Hepatocyte (in vitro differentiated cells): ENCODE measurements at places on chromosomes 3 and 15. TPM values are rescaled to one million over a fixed set of nuclear protein-coding genes. Genes with fewer than 3 reads are reported as not detected.
A peak's percentile ranks its signal among the peaks of the same experiment; 100 is the strongest.

DNA sequence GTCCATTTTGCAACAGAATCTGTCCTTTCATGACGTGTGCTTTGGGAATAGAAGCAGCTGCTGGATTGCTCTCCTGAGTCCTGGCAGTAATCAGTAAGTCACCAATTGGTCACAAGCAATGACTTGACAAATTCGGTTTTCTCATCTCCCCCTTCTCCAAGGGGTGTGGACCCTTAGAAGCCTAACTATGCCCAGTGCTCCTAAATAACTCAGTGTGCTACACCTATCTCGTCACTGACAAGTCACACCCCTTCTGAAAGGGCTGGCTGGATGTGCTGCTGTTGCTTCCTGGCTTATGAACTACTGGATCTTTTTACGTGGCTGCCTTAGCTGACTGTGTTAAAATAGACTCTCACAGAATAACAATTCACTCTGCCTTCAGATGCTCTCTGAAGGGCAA is 1351.5 kb downstream of the ZPLD1 start:
- DNase-seq = no peak
- H3K4me3 ChIP-seq = no peak overlapping the region
- no peaks in the 10 kb centered on the region for H3K4me1 ChIP-seq
- H3K36me3 ChIP-seq = no peaks in the 10 kb centered on the region
- H3K27me3 ChIP-seq = no peaks in the 10 kb centered on the region

The NLGN1 gene
- polyA plus RNA-seq = 2.0 and 5.1 TPM in 2 replicates

DNA sequence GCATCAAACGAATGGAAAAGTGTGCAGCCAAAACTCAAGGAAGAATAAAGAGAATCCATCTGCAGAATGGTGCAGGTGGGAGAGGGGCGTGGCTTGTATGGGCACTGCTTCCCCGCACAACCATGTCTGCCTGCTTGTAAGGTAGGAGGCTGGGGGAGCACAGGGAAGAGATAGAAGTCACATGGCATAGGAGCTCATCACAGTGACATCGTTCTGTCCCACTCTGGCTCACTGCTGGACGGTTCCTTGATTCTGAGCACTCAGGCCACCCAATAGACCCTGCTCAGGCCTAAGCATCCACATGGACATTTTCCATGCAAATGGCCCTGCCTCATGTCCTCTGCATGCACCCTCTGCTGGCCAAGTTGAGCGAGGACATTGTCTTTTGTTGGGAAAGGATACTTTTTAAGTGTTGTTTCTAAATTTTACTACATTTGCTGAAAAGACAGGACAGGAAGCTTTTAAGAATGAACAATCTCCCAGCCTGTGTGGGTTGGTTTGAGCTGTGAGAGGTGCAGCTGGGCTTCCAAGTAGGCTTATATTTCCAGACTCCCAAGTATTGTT is 3.1 kb downstream of the MYLK start:
- peak; percentile 28 for DNase-seq
- H3K36me3 ChIP-seq = no peaks in the 10 kb centered on the region
- H3K4me3 ChIP-seq = no peak overlapping the region
- peaks cover 25% of the 10 kb centered on the region for H3K27me3 ChIP-seq
- H3K27ac ChIP-seq = no peak overlapping the region

The CFAP100 gene
- not detected in 2 replicates for polyA plus RNA-seq

- no peak overlapping the region for H3K4me3 ChIP-seq
- no peaks in the 10 kb centered on the region for H3K27me3 ChIP-seq
- DNase-seq = no peak
- H3K36me3 ChIP-seq = no peaks in the 10 kb centered on the region
Observed at GRCh38 chr3:62592408-62592807, 219.1 kb upstream of the FEZF2 start.

GRCh38 chr3:150699068-150699639 is 4.6 kb downstream of the ERICH6 start:
- H3K36me3 ChIP-seq = no peaks in the 10 kb centered on the region
- no peak overlapping the region for H3K27ac ChIP-seq
- no peaks in the 10 kb centered on the region for H3K4me1 ChIP-seq
- no peak for DNase-seq
- no peak overlapping the region for H3K4me3 ChIP-seq

DNA sequence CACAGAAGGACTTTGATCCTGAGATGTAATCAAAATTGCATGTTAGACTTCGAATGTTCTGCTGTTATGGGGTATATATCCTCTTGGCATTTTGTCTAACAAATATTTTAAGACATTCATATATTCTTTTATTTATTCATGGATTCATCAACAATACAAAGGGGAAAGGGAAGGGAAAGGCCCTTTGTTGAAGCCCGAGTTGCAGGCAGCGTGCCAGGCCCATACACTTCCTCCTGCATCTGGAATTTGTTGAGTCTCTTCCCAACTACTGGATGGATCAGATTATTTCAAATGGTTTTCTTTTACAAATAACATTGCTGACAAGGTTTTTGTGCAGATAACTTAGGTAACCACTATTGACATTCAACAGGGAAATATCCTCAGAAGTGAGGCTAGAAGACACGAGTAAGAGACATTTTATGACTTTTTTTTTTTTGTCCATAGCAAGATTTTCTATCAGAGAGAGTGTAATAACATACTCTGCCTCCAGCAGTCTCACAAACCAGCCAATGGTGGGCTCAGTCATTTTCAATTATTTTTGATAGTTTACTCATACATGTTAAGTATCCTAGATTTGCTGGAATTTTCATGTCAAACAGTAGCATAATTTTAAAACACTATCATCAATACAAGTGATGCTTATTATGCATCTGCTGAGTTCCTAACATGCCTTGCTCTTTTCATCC is 94.3 kb downstream of the RPL39L start:
- peak overlapping the region; percentile 74 for H3K27ac ChIP-seq
- H3K4me1 ChIP-seq = peaks cover 26% of the 10 kb centered on the region
- no peak overlapping the region for H3K4me3 ChIP-seq
- no peak for DNase-seq
- no peaks in the 10 kb centered on the region for H3K36me3 ChIP-seq
- no peaks in the 10 kb centered on the region for H3K27me3 ChIP-seq

- no peak overlapping the region for H3K4me3 ChIP-seq
- peaks cover 20% of the 10 kb centered on the region for H3K27me3 ChIP-seq
- H3K4me1 ChIP-seq = no peaks in the 10 kb centered on the region
- H3K36me3 ChIP-seq = no peaks in the 10 kb centered on the region
Observed at GRCh38 chr3:184496933-184497332, 64.7 kb upstream of the EPHB3 start.
